ENCODE measurements at places on chromosomes 2 and 18.

DNA sequence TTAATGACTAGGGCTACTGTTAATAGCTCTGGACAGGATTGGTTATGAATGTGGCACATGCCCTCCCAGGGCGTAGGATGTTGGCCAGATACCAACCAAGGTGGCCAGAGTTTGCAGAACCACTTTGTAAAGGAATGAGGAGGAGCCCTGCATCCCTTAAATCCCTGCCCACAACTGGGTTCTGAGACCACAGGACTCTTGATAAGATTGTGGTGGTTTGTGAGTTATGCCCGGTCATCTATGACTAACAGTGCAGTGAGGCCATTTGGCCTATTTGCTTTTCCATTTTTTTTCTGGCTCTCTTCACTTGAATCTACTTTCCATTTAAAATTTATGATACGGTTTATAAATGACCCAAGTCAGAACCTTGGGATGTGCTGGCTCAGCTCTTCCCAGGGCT, 294.5 kb downstream of the PRKCE start:
- DNase-seq: no peak

GRCh38 chr2:219611866-219612576, 14.4 kb downstream of the STK11IP start:
- DNase-seq: no peak

DNA sequence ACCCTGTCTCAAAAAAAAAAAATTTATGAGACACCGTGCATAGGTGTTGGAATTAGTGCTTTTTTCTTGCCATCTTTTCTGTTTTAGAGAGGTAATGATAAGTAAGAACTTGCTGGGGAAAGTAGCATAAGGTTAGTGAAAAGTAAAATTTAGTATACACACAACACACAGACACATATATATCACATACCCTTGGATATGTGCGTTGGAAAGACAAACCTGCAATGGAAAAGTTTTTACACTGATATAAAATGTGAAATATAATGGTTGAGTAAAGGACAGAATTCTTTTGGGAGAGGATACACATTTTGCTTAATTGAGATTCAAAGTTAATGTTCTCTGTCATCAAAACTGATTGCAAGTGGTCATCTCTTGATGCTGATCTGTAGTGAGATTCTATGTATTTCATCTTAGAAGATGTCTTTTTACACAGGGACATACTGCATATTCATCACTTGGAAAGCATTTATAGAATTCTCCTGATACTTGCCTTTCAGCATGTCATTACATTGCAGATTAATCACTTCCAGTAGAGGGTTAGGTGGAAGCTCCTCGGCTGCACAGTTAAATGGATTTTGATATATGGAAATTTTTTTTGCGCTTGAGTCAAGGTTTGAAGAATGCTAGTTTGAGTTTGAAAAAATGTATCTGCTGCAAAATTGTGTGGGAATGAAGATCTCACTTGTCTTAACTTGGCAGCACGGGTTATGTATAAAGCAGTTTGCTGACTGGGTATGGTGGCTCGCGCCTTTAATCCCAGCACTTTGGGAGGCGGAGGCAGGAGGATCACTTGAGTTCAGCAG, 13.5 kb downstream of the PPP1CB start:
- DNase-seq: no peak

DNA sequence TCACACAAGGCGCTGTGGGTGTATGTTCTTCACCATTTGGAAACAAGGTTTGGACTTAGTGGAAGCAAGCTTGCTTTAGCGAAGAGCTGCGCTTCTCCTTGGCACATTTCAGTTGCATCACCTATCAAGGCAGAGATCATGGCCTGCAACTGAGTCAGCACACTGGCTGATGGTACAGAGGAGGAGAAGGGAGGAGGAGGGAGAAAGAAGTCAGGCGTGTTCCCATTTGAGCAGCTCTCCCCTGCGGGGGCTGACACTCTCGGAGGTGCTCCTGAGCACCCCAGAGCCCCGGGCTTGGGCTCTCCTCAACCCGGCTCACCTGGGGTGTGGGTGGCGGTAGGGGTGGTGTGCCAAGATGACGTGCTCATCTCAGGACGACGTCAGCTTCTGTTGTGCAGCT, 6.0 kb upstream of the SERPINB5 start:
- DNase-seq: no peak

GRCh38 chr2:222287862-222288479, 10.8 kb downstream of the PAX3 start:
- no peak for DNase-seq

DNA sequence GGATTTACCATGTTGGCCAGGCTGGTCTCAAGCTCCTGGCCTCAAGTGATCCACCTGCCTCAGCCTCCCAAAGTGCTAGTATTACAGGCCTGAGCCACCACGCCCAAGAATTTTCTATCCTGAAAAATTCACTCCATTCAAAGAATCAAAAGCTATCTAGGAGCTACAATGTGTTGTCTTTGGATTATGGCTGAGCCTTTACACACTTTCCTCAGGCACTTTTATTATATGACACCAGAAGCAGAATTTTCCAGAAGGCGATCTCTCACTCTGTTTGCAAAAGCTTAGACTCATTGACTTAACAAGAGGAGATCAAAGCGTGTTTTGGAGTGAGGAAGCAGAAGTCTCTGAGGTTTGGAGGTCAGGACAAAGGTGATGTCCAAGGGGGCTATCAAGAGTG, 3.6 kb downstream of the FAM124B start:
- no peak for DNase-seq

All from H54 (cell line).